ENCODE measurements at places on chromosomes 12 and 14.

DNA sequence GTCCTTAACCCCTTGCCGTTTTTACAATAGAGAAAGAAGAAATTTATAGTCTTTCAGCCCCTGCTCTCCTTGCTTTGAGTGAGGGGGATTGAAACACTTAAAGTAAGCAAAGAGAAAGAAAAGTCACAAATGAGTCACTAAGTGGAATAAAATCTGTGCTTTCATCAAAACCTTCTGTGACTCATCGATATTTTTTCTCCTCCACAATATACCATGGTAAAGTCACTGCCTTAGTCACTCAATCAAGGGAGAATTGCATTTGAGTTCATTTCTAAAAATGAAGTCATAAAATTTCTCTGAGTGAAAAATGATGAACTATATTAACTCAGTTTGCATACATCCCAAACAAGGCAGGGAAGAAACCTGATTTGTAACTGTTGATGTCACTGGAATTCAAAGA lies 470.3 kb downstream of the FOXG1 start:
- DNase-seq: no peak

- no peak for DNase-seq
Measured at GRCh38 chr14:52220924-52221811, 46.3 kb upstream of the PTGDR start.

- no peak for DNase-seq
Measured at GRCh38 chr12:122029620-122030423, 8.1 kb downstream of the BCL7A start.

DNA sequence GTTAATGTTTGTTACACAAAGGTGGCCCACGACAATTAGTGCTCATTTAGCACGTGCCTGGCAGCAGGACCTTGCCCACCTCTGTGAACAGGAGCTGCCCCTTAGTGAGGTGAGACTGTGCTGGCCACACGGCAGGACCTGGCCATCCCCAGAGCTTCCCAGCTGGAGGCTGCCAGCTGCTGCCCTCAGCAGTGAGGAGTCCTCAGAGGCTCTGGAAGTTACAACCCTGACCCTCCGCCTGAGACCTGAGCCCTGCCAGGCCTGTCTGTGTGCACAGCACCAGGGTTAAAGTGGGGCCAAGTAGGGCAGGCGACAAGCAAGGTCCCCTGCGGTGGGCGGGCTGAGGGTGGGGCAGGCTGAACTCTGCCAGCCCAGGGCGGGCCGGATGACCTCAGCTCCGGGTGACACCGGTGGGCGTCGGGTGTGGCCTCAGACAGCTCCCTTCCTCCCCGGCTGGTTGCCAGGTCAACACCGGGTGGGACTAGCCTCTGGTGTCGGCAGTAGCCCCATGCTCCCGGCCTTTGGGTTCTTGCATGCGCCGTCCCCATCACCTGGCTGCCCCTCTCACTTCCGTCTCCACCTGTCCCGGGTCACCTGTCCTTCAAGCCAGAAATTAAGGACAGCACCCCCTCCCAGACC lies 9.2 kb upstream of the LBHD2 start:
- no peak for DNase-seq

GRCh38 chr14:96925422-96925821 lies 128.2 kb downstream of the VRK1 start:
- no peak for DNase-seq

DNA sequence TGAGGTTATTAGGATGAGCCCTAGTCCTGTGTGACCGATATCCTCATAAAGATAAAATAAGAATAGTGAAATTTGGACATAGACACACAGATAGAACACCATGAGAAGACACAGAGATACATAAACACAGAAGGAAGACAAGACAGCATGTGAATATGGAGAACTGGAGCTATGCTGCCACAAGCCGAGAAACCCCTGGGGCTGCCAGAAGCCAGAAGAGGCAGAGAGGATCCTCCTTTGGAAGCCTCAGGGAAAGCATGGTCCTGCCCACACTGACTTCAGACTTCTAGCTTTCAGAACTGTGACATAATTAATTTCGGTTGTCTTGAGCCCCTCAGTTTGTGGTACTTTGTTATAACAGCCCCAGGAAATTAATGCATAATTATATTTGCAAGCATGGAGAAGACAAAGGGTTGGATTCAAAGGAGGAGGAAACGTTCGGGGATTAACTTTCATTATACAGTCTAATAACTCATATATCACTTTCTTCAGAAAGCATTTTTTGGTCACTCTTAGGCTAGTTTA lies 1501.8 kb upstream of the FLRT2 start:
- no peak for DNase-seq

DNA sequence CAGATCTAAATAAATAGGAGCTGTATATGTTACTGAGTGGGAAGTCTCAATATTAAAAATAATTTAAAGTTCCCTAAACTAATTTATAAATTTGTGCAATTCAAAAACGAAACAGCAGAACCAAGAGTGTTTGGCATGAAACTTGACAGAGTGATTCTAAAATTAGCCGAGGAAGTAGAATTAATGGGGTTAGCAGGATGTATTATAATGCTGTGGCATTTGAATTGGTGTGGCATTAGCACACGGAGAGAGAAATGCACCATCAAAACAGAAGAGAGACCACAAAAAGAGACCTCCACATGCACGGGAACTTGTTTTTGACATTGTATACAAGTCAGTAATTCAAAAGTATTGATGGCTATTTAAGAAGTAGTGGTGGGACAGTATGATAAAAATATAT lies 366.0 kb upstream of the RGS6 start:
- no peak for DNase-seq

GRCh38 chr14:61188978-61189808 lies 91.9 kb downstream of the TMEM30B start:
- DNase-seq: peak; percentile 35

DNA sequence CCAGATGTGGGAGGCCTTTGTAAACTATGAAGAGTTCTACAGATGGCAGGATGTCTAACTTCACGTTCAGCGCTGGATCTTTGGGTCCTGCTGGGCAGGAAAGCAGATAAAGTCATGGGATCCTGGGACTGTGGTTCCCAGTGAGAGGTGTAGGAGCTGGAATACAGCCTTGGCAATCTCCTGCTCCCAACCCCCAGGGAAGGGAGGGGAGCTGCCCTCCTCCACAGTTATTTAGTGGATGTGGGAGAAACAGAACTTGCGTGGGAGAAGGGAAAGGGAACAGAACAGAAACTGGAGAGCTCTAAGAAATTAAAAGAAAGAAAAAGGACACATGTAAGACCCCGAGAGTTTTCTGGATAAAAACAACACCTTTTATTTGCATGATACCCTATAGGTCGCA lies 37.0 kb downstream of the NUAK1 start:
- no peak for DNase-seq

GRCh38 chr14:23640524-23641141 lies 4.5 kb downstream of the DHRS2 start:
- DNase-seq: no peak

- DNase-seq: no peak
Measured at GRCh38 chr14:100007254-100007653, 58.0 kb upstream of the EVL start.

GRCh38 chr12:568486-568885 lies 94.8 kb downstream of the NINJ2 start:
- DNase-seq: no peak

GRCh38 chr14:99788713-99789112 lies 4.5 kb upstream of the EML1 start:
- no peak for DNase-seq

- DNase-seq: no peak
Measured at GRCh38 chr14:27566843-27567382, 969.1 kb upstream of the NOVA1 start.

DNA sequence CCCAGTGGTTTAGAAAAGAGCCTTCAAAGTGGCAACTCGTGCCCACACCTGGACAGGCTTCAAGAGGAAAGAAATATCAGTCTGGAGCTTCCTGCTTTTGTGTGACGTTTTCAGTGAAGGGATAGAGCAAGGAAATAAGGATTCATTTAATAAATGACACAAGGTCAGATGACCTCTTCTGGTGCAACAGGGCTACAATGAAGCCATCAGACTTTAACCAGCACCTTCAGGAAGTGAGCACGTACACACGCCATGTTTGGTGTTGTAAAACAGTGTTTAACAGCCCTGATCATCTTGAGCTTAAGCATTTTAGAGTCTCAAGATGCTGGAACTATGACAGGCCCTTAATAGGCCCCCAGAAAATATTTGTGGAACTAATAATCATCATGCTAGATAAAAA lies 59.1 kb downstream of the CCDC60 start:
- no peak for DNase-seq

GRCh38 chr12:50084775-50085614 lies at the start of gene SMARCD1:
SMARCD1 (plus strand) TSS chr12:50085342; CDS start chr12:50085370, 28 bp downstream.
- DNase-seq: peak; percentile 86

GRCh38 chr12:52151153-52151836 lies 40.5 kb downstream of the KRT80 start:
- DNase-seq: no peak

DNA sequence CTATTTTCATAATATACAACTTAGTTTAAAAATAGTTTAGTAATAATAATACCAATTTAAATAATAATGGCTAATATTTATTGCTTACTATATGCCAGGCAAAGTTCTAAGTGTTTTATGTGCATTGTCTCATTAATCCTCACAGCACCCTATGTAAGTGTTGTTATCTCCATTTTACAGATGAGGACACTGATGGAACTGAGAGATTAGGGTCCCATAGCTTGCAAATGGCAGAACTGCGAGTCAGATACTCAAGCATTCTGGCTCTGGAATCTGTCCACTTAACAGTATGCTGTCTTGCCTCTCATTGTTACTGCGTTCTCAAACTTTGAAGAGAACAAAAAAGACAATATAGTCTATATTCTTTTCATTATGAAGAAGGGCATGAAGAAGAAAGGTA lies 19.0 kb downstream of the AP5M1 start:
- DNase-seq: no peak

DNA sequence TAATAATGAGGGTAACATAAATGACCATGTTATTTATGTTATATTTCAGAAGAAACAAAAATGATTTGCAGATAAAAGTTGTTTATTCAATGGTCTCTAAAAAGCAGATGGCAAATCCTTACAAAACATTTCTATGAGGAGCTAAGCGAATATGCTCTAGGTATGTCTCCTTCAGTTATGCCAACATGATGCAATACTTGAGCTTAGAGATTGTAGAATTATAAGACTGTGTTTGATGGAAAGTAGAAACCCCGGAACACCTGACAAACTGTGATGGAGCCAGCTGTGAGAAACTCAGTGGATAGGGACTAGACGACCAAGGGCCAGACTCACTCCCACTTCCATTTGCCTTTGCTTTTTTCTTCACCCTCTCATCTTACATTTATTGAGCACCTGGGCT lies 17.8 kb upstream of the NR1H4 start:
- no peak for DNase-seq
